Stimulated activated CD4-positive, alpha-beta T cell treated with anti-CD3 and anti-CD28 coated beads, Interleukin-4, amount 100 ng/mL, for 24 hours (primary cell): ENCODE measurements at places on chromosomes 16 and 17.

DNA sequence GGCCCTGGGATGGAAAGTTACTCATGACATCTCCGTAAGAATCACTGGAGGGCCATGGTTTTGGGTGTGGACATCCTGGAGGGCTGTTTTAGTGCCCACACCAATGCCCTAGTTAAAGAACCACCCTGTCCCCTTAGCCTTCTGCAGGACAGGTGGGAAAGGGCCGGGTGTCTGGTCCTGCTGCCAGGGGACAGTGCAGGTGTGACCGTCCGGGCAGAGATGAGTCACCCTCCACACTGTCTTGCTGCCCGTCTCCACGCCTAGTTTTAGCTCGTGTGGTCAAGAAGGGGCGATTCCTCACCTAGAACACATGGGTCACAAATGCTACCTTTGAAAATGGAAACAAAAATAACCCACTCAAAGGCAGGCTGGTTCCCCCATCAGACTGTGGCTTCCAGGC is 17.0 kb downstream of the CEP295NL start:
- no peak for DNase-seq

DNA sequence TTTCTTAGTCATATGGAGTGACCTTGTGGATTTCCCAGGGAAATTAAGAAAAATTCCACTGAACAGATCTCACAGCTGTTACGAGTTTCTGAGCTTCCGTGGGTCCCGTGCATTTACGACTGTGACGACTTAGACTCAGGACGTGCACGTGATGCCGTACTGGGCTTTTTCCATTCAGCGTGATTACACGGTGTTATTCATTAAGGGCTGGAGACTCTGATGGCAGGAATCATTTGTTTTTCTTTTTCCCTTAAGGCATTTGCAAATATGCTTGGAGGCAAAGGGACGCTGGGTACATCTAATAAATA is 57.2 kb downstream of the TBC1D16 start:
- DNase-seq = no peak

GRCh38 chr17:77841742-77842527 is 116.6 kb upstream of the TNRC6C start:
- no peak for DNase-seq

GRCh38 chr17:80374732-80375585 is 40.0 kb upstream of the ENDOV start:
- DNase-seq = no peak

- DNase-seq = no peak
Observed at GRCh38 chr16:78461087-78461486, 361.6 kb downstream of the WWOX start.

GRCh38 chr16:84614968-84615813 is 2.7 kb downstream of the COTL1 start:
- DNase-seq = no peak

- no peak for DNase-seq
Observed at GRCh38 chr17:7312432-7313087, 2.6 kb downstream of the GPS2 start.

DNA sequence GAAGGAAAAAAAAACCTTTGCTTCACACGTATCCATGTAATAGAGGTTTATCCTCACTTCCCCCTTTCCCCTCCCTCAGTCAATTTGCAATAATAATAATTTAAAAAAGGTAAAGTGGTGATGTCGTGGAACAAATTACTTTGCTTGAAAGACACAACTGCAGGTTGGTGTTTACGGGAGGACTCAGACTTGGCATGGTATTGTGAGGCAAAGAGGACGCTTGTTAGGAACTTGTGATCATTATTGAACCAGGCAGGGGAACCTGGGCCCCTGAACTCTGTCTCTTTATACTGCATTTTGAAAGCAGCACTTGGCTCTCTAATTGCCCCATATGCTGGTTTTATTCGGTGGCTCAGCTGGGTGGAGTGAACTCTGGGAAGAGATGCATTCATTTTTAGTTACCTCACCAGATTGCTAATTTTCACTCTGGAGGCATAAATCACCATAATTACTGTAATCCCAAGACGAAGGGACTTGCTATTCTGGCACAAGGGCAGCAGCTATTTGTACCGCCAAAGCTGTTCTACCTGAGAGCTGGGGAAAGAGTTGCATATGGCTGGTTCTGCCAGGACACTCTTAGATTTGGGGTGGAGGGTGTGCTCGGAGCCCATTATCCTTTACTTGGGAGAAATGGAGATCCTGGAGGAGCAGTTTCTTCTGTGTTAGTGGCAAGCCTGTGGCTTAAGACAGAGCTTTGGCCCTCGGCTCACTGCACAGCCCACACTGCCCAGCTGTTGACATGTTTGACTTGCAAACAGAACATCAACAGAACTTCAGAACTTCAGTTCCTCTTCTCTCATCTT is 5.7 kb upstream of the DHX8 start:
- DNase-seq = no peak

GRCh38 chr17:82064433-82065192 is 991 bp downstream of the DUS1L start:
- no peak for DNase-seq
